NCI-H187 (cell line): ENCODE measurements at places on chromosomes 1 and 21.

GRCh38 chr1:244356376-244356775 is 95.3 kb downstream of the ADSS2 start:
- no peak for DNase-seq

- DNase-seq = no peak
Observed at GRCh38 chr1:233470741-233471499, 143.0 kb upstream of the KCNK1 start.

DNA sequence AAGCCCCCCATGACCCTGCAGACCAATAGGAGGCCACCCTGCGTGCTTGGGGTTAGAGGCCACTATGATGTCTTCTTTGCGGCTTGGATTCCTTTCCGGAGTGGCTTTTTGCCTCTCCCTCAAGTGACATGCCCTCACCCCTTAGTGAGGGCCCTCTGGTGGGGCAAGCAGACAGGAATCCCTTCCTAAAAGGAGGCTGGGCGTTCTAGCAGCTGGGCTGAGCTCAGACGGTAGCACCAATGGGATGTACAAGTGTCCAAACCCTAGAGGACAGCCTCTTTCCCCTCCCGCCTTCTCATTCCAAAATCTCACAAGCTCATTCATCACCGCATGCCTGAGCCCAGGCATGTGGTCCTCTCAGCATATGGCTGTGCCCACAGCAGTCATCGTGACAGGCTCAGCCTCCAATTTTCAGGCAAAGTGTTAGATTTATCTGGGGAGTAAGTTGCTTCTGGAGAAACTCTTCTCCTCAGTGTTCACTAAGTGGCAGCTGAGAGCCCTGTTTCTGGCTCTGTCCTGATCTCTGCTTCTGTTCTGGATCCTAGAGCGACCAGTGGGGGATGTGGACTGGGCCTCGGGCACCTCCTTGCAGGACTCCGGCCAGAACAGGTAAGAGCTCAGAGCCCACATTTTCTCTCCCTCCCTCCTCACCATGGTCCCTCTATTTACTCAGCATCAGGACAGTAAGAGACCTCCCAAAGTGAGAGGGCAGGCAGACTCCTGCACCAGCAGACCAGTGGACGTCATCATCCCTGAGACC is 4.8 kb downstream of the KIAA1614 start:
- DNase-seq = no peak

GRCh38 chr1:118269598-118269997 is 84.6 kb upstream of the SPAG17 start:
- DNase-seq = no peak

GRCh38 chr1:100187912-100188311 is 9.9 kb upstream of the LRRC39 start:
- DNase-seq = no peak

DNA sequence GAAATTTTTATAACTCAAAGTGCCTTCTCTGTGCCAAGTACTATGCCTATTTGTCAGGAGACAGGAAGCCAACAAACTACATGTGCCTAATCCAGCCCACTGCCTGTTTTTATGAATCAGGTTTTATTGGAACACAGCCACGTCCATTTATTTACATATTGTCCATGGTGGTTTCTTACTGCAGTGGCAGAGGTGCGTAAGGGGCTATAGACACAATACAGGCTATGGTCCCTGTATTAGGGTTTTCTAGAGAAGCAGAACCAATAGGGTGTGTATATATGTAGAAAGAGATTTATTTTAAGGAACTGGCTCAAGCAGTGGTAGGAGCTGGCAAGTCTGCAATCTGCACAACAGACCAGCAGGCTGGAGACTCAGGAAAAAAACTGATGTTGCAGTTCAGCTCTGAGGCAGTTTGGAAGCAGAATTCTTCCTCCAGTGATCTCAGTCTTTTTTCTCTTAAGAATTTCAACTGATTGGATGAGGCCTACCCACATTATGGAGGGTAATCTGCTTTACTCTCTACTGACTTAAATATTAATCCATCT is 15.4 kb downstream of the PPIE start:
- no peak for DNase-seq

DNA sequence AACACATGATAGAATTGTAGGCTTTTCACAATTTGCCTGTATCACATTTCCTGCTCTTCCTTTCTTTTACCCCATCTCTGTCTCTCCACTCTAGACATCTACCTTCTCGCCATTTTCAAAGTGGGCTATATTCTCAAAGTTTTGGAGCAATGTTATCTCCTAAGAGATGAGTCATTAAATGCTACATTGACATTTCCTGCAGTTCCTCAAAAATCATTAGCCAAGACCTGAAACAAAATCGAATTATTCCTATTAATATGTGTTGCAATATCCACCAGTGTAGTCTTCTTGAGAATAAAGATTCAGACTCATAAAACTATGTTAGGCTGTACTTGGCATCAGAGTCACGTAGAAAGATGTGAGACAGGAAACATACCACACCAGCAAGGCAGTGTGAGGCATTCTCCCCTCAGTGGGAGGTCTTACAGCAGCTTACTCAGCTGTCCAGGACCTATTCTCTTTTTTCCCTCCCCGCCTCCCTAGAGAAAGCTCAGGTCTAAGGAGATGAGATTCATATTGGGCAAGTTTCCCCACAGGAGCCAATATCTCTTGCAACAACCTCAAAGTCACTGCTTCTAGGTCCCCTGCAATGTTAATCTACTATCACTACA is 38.8 kb downstream of the FRRS1 start:
- no peak for DNase-seq

DNA sequence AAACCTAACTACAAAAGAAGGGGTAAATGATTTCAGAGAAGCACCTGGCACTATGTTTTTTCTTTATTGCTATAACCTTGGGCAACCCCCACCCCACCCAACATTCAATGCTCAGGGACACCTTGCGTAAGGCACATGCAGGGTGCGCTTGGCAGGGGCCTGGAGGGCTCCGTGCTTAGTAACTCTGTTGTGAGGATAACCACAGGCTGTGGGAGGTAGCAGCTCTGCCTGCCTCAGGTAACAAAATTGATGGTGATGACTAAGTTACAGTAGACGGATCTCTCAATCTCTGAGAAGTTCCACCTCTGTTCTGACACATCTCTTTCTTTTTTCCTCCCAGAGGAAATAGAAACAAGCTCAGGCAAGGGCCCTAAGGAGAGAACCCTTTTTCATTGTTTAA is 8.7 kb upstream of the CCN1 start:
- no peak for DNase-seq

DNA sequence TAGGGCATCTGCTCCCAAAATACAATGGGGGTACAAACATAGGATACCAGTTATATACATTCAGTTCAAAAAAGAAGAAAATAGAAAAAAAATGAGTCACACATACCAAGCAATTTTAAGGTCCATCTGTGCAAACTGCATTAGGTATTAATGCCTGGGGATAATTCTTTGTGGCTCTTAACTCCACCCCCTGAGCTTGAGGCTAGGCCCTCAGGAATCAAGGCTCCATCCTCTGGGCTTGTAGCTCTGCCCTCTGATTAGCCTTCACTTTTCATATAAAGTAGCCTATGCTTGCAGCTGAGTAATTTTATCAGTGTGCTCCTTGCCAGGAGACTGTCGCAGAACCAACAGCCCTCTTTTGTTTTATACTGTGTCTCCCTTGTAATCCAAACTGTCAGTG is 69.9 kb upstream of the BACE2 start:
- DNase-seq = no peak

DNA sequence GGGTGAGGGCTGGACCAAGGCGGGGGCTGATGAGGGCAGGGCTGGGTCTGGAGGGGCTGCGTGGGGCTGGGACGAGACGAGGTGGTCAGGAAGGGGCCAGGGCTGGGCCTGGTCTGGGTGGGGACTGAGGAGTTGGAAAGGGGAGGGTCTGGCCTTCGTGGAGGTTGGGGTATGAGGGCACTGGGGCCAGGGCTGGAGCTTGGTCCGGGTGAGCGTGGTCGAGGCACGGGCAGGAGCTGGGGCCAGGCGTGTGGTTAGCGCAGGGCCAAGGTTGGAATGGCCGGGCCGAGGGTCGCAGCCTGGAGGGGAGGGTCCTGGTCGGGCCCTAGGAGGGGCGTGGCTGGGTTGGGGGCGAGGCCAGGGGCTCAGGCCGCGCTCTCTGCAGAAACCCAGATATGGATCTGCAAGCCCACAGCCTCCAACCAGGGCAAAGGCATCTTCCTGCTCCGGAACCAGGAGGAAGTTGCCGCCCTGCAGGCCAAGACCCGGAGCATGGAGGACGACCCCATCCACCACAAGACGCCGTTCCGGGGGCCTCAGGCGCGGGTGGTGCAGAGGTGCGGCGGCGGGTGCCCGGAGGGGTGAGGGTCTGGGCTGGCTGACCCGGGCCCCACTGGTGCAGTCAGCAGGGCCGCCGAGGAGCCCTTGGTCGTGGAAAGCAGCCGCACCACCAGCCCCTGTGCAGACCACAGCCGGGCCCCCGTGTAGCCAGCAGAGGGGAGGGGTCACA is 9.0 kb downstream of the TTLL10 start:
- DNase-seq = no peak
